ENCODE measurements at places on chromosomes 7 and 10. TPM values are rescaled to one million over a fixed set of nuclear protein-coding genes. Genes with fewer than 3 reads are reported as not detected.

GRCh38 chr7:124728610-124729009, 37.0 kb downstream of the GPR37 start:
- no peak for DNase-seq

DNA sequence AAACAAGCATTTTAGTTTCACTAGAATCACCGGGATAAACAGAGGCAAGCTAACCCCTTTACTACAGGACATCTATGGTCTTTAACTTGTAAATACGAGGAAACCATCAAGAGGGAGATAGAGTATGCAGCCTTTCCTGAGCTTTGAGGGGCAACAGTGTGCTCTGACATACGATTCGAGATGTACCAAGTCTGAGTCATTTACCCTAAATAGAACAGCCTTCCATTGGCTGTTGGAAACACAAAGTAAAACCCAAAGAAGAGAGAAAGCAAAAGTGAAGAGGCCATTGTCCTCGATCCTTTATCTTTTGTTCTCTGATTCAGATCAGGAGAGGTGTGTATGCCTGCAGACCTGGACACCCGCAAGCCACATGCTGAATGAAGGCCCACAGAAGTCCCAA, 289.5 kb downstream of the KCNMA1 start:
- no peak for DNase-seq

The PPP1R3C gene
- not detected for polyA plus RNA-seq

GRCh38 chr10:3468919-3469638, 296.5 kb upstream of the PITRM1 start:
- DNase-seq = no peak

The COL17A1 gene
- polyA plus RNA-seq = not detected

DNA sequence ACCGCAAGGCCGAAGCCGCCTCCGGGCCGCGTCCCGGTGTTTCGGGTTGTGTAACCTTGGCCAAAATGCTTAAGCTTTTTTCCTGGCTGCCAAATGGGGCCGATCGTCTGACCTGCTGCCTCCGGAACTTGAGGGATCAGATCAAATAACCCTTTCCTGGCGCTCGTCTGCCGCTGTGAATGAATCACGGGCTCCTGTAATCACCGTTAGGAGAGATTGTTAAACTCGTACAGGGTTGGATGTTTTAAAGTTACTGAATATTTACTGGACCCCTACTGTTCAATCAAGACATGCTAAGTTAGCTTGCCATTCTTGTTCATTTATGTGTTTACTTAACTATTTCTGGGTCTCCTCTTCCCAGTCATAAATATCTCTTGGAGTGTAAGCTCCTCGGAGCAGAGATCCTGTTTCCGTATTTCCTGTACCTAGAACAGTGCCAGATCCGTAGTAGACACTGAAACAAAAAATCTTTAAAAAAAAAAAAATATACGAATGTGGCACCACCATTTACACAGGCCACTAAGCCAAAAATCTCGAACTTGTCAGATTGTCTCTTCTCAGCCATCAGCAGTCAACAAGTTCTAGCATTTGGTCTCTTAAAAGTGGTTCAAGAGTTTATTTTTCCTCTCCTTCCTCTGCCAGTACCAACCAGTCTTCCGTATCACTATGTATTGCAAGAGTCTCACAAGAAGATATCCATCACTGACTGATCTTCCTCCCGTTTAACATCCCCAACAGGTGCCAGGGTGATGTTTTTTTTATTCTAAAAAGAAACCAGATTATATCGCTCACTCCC, 650 bp upstream of the TM9SF3 start:
- DNase-seq = peak; percentile 64

GRCh38 chr10:22246680-22247391, 29.0 kb upstream of the EBLN1 start:
- DNase-seq = peak; percentile 14

- no peak for DNase-seq
Measured at GRCh38 chr10:74705358-74705980, 120.9 kb upstream of the KAT6B start.

GRCh38 chr7:61576-62360, 130.6 kb upstream of the FAM20C start:
- DNase-seq = no peak

- DNase-seq = no peak
Measured at GRCh38 chr10:123560301-123561140, 105.6 kb upstream of the GPR26 start.

The ADCYAP1R1 gene
- not detected for polyA plus RNA-seq

- no peak for DNase-seq
Measured at GRCh38 chr10:24251547-24251946, 42.6 kb downstream of the KIAA1217 start.

- DNase-seq = peak; percentile 48
Measured at GRCh38 chr7:97006055-97006815, 882 bp downstream of the DLX6 start.

DNA sequence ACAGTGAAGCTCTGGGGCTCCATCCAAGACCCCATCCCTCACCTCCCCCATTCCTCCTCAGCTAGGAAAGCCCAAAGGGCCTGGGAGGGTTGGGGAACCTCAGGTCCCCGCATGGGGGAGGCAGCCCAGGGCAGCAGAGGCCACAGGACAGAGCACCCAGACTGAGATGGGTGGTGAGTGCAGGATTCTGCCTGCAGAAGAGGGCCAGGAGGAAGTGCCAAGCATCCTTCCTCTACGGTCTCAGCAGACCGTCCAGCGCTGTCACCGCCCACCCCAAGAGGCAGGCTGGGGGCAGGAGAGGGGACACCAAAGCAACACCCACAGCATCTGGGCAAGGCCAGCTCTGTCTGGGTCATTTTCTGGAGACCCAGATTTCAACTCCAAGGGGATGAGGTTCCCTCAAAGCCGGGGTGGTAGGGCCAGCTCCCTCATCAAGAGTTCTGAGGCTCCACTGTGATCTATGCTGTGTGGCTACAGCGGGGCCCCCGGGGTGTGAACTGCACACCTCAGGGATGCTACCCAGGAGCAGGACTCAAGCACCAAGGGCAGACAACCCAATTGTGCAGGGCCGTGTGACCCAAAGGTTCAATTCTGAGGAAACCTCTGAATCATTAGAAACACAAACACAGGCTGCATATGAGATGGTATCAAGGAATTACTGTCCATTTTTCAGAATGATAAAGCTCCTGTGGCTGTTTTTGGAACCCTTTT, 46.8 kb downstream of the CAMK2B start:
- DNase-seq = no peak

DNA sequence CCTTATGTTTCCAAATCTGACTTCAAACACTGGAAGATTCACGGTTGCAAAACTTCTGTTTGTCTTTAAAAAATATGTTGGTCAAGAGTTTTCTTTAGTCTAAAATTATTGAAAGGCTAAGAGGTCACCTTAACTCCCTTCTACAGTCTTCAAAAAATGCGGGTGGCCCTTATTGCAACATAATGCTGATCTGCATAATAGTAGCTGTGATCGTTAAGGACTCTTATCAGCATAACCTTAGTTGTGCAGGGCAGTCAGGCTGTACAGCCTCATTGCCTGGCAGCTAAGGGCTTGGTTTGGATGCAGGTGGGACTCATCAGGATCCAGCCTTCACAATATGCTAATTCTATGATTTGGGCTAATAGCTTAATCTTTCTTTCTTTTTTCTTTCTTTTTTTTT, 15.0 kb downstream of the KIAA1217 start:
- DNase-seq = no peak

- DNase-seq = no peak
Measured at GRCh38 chr7:7176406-7177043, 5.8 kb upstream of the C1GALT1 start.

DNA sequence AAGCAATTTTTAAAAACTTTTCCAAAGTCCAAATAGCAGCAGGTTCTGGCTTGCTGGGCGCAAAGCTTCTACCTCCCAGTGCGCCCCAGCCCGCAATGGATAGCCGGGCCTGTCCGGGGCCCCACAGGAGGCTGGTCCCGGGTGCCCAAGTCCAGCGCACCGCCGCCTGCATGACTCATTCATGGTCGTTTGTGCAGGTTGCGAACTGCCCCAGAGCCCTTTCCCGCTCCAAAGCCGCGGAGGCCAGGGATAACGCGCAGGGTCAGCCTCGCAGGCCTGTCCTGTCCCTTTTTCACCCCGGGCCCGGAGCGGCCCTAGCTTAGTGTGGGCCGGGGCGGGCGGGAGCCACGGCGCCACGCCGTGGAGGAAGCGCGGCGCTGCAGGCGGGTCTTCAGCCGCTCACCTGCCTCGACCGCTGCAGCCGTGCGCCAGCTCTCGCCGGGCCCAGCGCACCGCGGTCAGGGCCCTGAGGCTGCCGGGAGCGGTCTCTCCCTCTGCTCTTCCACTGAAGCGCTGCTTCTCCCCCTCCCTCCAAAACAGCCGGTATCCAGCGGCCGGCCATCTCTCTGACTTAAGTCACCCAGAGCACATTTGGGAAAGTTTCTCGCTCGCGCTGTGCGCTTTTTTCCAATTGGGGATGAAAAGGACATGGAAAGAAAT, 1.7 kb upstream of the EGR2 start:
- DNase-seq = peak; percentile 56

DNA sequence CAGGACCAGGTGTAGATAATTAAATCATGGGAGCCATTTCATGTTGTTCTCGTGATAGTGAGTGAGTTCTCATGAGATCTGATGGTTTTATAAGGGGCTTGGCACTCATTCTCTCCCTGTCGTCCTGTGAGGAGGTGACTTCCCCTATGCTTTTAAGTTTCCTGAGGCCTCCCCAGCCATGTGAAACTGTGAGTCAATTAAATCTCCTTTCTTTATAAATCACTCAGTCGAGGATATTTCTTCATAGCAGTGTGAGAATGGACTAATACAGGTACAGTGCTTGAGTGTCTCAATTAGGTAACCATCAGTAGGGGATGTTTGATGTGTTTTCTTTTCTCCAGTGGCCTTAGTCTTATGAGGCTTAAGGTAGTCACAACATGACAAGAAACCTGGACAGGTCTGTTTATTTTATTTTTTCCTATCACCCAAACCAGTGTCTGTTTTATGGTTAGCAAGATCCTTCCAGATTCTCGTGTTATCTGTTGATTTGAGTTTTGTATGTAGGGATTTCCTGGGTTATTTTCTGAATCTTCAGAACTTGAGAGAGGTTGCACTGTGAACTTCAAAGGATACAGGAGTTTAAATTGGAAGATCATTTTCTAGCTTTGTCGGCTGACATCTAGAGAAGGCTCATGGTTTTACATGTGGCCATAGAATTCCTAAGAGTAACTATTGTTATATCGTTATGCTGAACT, 32.1 kb downstream of the UMAD1 start:
- no peak for DNase-seq

DNA sequence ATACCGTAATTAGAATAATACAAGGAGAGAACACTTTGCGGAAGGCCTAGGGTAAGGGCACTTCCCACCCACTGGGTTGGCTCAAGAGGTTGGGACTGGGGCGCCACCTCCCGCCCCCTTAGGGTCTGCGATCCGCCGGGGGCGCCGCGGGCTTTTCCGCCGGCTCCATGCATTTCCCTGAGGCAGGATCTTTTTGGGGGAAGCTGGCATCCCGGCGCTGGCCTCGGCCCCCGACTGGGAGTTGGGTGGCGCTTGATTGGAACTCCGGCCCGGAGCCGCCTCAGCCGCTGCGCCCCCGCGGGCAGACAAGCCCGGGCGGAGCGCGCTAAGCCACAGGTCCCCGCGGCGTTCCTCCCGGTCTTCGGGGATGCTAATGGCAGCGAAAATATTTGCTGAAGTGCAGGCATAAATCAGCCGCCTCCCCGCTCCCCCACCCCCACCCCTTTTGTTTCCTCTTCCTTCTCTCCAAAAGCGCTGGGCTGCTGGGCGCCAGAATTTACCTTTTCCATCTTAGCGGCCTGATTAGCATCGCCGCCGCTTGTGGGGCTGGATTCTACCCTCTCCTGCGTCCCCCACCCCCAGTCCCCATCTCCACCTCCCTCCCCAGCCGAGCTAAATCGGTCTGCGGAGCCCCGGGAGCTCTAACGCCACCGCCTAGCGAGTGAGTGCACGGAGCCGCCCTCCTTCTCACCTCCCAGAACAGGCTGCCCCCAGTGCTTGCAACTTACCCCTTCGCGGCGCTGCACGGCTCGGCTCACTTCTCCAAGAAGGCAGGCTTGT, 5.1 kb downstream of the UNC5B start:
- no peak for DNase-seq

The LOXL4 gene
- not detected for polyA plus RNA-seq

DNA sequence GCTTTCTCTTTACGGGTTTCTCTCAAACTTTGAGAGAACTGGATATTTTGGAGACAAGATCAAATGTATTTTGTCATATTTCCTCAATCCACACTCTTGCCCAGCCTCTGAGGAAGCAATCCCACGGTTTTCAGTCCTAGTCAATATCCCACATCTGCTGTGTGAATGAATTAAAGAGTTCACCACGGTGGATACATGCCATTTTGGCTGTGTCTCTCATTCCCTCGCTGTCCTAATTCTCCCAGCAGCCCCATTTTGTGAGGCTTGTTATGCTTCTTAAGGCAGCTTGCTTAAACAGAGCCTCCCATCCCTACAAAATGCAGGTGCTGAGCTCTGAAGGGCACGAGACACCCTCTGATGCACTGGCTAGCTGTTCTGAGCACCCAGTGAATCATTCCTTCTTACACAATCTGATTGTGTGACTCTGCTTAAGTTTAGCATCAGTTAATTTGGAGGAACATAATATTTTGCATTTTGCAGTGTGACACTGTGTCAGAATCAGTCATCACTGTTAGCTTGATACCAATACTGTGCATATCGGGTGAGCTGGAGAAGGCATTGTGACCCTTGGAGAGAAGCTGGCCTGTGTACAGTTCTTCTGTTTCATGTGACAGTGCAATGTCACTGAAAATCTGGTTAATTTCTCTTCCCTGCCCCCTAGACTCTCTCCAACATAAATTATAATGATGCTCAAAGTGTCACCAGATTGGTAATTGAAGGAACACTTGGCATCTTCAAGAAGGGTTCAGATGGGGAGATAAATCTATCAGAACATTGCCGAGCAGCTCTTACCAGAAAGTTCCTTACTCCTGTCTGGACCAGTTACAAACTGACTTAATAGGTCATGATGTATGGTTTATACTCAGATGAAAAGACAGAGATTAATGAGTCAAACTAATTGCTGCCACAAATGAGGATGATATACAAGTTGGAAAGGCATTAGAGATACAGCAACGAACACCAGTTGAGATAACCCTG, 103.7 kb upstream of the AOAH start:
- no peak for DNase-seq

DNA sequence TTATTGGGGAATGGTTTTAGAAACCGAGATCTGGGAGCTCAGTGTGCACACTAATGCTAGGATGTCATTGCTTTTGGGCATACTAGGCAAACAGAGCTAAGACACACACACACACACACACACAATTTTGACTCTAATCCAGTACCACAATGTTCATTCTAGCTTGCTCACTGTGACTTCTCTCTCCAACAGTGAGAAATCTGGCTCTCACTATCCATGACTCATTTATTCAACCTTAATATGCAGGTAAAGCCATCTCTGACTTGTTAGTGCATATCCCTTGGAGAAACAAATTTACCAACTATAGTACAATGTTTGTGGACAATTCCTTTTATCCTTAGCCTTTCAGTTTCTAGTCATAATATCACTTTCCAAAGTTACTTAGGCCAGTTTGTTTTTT, 5.9 kb upstream of the BMS1 start:
- no peak for DNase-seq

The ZP3 gene
- 10.7 TPM for polyA plus RNA-seq

The AGAP4 gene
- 7.7 TPM for polyA plus RNA-seq

The FAM180A gene
- not detected for polyA plus RNA-seq

DNA sequence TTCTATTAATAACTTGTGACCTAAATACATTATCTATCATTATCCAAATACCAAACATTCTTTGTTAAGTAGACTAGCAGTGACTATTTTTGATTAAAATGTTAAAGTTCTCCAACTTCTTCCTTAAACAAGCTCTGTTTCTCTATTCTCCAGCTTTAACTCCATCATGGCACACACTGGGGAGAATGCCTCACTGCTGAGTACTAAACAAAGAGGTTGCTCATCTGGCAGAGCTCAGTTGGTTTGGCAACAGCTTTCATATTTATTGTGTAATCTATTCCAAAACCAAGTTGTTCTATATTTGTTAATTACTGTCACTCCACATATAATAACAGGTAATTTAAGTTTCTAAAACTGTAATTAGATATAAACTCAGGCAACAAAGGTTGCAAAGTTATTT, 89.6 kb downstream of the USP6NL start:
- DNase-seq = no peak

Data from naive thymus-derived CD4-positive, alpha-beta T cell (primary cell).